ENCODE measurements at places on chromosomes 2 and 18.

DNA sequence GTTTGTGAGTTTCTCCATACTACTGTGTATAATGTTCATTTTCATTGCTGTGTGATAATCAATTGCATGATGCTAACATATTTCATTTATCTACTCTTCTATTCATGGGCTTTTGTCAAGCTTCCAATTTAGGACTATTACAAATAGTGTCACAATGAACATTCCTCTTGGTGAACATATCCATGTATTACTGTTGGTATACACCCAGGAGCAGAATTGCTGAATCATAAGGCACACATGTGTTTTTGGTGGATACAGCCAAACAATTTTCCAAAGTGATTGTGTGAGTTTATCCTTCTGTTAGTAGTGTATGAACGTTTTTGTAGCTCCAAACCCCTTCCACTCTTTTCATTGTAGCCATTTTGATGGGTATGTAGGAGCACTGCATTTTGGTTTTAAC lies 101.6 kb upstream of the COPS8 start:
- no peak for DNase-seq

GRCh38 chr2:69581774-69582581 lies 61.6 kb downstream of the AAK1 start:
- no peak for DNase-seq

DNA sequence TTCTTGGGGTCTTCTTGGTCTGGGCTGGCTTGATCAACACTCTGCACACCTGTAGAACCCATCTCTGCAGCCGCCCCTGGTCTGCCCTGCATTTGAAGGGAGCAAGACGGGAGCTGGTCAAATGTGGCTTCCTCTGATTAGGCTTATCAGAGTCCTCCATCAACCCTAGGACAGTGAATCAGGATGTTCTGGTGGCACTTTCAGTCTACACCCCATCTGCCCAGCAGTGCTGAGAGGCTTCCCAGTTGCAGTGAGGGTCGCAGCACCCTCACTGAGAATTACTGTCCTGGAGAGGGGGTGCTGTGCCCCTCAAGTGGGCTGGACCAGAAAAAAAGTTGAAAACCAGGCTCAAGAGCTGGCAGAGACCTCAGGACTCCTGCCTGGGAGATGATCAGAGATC lies 152.9 kb downstream of the DYSF start:
- DNase-seq, result no peak

DNA sequence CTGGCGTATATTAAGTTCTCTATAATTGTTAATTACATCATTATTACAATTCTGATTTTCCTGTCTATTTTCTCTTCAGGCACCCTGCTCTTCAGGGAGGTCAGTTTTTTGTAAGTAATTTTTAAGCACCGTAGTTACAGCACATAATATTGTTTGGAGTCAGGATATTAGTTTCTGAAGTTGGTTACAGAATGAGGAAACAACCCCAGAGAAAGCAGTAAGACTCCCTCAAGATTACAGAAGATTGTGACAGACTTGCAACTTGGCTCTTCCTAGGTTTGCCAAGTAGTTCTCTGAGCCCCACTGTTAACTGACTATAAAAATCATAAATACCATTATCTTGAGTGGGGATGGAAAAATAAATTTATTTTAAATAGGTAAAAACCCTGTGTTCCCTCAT lies 921 bp downstream of the RPE start:
- DNase-seq, result no peak

DNA sequence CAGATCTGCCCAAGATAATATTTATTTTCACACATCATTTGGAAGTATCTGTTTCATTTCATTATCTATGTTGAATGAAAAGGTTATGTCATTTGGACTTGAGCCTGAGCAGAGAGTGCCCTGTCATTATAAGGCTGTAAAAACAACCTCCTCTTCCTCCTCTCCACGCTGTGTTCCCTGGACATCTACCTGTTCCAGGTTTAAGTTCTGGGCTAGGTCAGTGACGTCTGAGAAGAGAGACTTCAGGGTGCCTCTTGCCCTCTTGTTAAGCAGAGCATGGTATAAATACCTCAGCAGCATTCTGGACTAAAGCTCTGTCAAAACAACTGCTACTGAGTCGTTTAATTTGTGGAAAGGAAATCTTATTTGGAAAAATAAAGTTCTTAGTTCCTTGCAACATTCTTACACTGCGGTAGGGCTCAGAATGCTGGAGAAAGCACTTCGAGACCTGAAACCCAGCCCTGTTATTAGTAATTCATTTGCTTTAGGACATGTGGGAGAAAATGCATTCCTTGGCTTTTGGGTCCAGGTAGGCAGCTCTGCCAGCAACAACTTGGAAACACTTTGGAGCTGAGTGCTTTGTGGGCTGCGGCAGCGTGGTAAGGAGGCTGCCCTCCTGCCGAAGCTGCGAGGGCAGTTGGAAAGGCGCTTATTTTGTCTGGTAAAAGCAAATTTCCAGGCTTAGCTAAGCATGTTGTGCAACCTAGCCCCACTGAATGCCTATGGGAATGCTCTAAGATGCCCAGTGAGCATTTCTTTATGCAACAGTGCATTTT lies 91.8 kb upstream of the NEDD4L start:
- DNase-seq, result no peak

- DNase-seq, result no peak
Observed at GRCh38 chr2:17373741-17374140, 144.5 kb downstream of the RAD51AP2 start.

GRCh38 chr2:195737511-195738325 lies 80.7 kb downstream of the SLC39A10 start:
- no peak for DNase-seq

- no peak for DNase-seq
Observed at GRCh38 chr2:230329946-230330605, 3.1 kb downstream of the SP140L start.

DNA sequence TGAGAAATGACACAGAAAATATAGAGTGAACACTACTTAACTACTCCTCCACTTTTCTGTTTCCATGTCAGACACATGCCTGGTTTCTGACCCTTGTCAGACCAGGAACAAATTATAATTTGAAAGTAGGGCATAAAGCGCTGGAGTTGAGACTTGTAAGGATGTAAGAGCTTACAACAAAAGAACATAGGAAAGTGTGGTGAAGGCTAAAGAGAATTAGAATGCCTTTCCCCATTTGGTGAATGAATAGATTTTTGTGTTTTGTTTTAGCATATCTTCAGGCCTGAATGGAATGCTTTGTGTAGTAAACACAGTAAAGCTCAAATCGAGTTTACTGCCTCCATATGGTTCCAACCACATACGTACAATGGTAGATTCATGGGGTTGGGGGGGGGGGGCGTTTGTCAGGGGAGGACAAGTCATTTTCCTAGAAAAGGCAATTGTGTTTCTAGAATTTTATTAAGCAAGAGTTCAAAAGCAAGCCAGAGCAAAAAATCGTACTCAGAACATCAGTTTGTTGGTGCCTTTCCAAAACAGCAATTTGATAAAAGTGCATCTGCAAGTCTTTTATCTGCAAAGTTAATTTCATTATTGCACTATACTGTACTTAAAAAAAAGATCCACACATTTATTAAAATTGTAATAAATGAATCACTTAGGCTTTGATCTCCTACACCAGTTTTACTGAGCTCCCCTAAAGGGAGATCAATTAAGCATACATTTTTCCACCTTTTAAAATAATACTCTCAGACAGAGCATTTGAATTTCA lies 30.9 kb downstream of the NRXN1 start:
- no peak for DNase-seq

- no peak for DNase-seq
Observed at GRCh38 chr2:212711856-212712255, 173.3 kb upstream of the ERBB4 start.

DNA sequence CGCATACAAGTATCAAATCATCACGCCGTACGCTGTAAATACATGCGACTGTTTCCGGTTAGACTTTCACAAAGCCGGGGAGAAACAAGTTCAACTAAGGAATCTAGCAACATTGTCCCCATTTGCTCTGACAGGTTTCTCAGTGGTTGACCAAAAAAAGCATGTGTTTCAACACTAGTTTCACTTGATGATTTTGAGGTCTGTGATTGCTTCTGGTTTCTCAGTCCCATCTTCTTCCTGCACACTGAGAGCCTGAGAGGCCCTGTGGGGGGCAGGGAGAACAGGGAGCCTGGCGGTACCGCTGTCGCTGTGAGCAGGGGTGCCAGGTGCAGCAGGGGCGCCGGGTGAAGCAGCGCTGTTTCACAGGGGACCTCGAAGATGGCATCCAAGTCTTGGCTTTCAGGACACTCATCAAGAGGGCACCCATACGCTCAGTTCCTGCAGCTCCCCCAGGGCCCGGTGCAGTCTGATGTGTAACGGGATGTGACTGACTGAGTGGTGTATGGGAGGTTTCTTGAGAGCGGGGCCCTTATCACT lies 270.9 kb downstream of the TWIST2 start:
- no peak for DNase-seq

GRCh38 chr2:97645695-97646629 lies at the start of gene COX5B:
Gene COX5B (plus strand): TSS chr2:97646062. CDS start chr2:97646087, 25 bp downstream.
- peak; percentile 99 for DNase-seq

DNA sequence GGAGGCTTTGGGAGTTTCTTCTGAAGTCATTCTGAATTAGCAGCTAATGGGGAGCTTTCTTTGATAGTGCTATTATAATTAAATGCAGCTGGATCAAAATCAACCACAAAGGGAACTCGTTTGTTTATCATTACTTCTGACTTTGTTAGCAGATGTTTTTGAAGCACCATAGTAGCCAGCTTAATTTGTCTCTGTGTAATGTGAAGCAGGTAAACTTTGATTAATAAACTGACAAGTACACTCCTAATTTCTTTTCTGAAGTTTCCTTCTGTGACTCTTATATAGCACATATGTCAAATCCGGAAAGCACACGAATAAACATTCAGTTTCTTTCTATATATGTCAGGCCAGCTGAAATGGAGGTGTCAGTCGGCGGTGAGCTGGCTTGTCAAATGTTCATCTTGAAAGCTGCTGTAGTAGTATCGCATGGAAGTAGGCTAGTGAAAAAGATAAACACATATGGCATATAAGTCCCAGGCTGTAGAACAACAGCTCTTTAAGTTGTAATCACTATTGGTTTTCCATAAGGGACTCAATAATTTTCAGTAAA lies 451.9 kb upstream of the ZEB2 start:
- no peak for DNase-seq

DNA sequence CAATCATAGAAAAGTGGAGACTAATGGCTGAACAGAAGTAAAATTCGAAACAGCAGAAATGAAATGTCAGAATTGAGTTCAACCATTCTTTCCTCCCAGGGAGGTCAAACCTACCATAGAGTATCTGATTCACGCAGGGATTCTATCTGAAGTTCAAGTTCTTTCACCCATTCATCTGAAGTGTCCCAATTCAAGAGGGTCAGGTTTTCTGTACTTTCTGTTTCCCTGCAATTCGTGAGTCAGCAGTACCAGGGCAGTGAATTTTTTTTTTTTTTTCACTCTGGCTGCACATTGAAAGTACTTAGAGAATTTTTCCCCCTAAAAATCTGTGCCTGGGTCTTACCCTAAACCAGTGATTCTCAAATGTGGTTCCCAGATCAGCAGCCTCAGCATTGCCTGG lies 40.9 kb upstream of the CCDC88A start:
- no peak for DNase-seq

Data from activated naive CD4-positive, alpha-beta T cell treated with anti-CD3 and anti-CD28 coated beads, Interleukin-2, amount 50 U/mL, for 16 hours (primary cell).